ENCODE measurements at places on chromosomes 3 and 15. TPM values are rescaled to one million over a fixed set of nuclear protein-coding genes. Genes with fewer than 3 reads are reported as not detected.

The GOLGA8R gene
- 28.2 TPM for total RNA-seq

The SLC2A2 gene
- total RNA-seq, result not detected

- no peak for DNase-seq
Measured at GRCh38 chr3:135905058-135905724, 60.3 kb upstream of the PPP2R3A start.

GRCh38 chr15:90641581-90642463 lies 75.3 kb upstream of the BLM start:
- DNase-seq, result no peak

The ANO10 gene
- 10.8 TPM for total RNA-seq

GRCh38 chr3:59334585-59334984 lies 284.8 kb upstream of the CFAP20DC start:
- no peak for DNase-seq

DNA sequence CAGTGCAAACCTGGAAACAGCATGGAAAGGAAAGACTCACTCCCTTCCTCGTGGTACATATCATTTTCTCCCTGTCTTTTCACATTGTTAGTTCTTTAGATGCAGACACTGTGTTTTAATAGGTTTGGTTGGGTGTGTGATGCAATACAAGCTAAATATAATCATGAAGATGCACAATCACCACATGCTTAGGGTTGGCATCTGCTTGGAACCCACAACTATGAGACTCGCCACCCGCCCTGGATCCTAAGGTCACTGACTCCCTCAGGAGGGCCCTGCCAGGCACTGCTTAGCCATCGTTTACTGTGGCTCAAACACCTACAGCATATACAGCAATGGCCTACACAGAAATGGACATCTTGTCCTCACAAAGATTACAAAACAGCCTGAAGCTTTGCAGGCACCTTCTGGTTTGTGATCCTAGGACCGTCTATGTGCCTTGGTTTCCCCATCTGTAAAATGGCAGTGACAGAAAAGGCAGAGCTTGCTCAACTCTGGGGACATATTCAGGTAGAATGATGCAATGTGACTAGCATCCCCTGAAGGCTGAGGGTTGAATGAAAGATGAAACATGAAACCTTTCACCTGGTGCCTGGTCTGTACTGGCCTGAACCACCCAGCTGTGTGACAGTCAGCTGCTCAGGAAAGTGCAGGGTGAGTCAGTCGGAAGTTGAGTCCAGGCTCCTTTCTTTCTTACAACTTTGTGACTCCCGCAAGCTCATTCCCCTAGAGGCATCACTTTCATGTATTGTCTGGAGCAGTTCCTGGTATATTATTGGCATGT lies 123.6 kb upstream of the PFN2 start:
- DNase-seq, result no peak

DNA sequence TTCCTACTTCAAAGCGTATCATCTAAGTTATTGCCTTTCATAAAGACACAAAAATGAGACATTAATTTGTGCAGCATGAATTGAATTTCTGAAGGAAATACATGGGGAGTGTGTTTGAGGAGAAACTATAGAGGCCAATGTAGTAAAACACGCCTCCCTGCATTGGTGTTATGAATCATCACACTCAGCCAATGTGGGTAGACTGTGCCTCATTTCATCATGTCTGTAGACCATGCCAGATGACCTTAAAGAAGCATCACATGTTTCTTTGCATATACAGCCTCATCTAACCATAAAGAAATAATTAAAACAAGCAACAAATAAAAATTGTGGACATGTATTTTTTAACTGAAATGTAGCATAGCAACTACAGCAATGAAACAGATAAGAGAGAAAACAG lies 486.0 kb upstream of the ADAMTS9 start:
- DNase-seq, result no peak

- DNase-seq, result no peak
Measured at GRCh38 chr3:39260957-39261356, 18.9 kb downstream of the CX3CR1 start.

GRCh38 chr3:141528800-141529199 lies 42.0 kb downstream of the RASA2 start:
- DNase-seq, result no peak

The OSBPL10 gene
- 0.22 TPM for total RNA-seq

The GTF2A2 gene
- 96.1 TPM for total RNA-seq

DNA sequence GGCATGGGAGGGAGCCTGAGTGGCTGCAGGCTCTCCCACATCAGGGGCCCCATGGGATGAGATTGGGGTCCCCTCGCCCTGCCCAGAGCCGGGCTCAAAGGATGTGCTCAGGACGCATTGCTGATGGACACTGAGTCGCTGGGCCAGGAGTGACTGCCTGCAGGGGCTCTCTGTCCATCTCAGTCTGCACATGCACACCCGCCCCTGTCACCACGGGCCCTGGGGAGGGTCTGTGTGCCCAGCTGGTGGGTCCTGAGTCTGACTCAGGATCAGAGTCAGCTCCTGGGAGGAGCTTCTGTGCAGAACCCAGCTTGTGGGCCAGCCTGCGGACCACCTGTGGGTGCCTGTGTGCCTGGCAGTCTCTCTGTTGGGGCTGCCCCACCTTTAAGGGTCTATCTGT lies 18.1 kb downstream of the STAB1 start:
- DNase-seq, result no peak

GRCh38 chr3:9007928-9008327 lies 44.7 kb upstream of the RAD18 start:
- no peak for DNase-seq

- DNase-seq, result no peak
Measured at GRCh38 chr15:86903642-86904421, 824.2 kb downstream of the AGBL1 start.

DNA sequence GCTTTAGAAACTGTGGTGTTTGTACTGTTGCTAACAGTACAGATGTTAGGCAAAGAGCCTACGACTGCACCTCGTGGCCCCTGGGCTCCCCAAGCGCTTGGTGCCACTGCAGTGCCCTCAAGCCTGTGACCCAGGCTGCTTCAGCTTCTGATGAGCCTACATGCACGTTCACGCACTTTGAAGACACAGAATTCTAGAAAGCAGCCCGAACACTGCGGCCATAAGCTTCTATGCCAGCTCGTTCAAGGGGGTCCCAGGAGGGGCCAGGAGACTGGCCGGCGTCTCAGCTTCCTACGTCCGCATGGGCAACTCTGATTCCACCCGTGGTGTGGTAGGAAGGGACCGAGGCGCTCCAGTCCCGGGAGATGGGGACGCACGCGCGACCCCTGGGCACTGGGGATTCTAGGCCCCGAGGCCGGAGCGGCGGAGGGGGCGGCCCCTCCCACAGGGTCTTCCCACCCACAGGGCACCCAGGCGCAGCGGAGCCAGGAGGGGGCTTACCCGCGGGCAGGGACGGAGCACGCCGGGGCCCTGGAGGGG lies 653 bp downstream of the MYO5C start:
- DNase-seq, result no peak

GRCh38 chr3:45041666-45042065 lies 15.6 kb downstream of the CLEC3B start:
- DNase-seq, result no peak

DNA sequence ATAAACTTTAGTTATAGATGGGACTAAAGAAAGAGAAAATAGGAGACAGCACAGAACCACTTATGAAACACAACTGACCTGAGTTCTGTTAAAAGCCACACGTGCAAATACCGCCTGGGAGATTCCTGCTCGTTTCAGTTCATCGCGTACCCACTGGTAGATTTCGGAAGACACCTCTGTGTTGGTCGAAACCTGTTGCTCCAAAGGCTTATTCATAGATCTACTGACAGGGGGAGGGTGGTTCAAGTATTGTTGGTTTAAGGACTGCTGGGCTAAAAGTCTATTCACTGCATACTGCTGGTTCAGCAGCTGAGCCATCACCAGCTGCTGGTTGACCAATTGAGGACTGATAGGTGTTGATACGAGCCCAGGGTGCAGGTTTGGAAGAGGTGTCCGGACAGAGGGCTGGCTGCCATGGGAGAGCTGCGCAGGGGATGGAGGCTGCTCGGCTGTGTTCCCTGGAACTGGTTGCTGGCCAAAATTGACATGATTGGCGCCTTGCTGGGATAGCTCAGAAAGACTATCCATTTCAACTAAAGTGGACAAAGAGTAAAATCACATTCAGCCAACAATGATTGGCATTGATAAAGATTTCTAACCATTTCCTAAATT lies 30.6 kb downstream of the SATB1 start:
- no peak for DNase-seq

- DNase-seq, result no peak
Measured at GRCh38 chr3:142943870-142944269, 19.6 kb downstream of the PAQR9 start.

- DNase-seq, result no peak
Measured at GRCh38 chr3:1591327-1592028, 498.7 kb downstream of the CNTN6 start.

Measured in activated naive CD8-positive, alpha-beta T cell treated with anti-CD3 and anti-CD28 coated beads, Interleukin-2, amount 10 ng/mL, durations not matched to agents 7 days and 5 days (primary cell).